ENCODE measurements at places on chromosomes 4 and X.

DNA sequence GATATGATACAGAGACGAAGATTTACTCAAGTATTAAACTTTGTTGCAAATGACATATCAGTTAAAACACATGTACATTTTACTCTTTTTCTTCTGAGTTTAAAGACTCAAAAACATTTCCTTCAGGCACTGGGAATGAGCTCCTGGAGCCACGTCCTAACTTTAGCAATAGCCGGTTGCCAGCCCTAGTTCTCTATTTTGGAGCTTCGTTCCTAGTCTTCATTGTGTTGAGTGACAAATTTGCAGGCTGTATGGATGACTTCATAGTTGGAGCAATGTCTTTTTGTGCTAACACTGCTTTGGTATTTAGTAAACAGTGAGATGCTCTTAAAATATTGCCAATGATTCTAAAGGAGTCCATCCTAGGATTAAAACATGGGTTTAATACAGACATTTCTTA, 190.9 kb downstream of the FAT4 start:
- no peak for DNase-seq

DNA sequence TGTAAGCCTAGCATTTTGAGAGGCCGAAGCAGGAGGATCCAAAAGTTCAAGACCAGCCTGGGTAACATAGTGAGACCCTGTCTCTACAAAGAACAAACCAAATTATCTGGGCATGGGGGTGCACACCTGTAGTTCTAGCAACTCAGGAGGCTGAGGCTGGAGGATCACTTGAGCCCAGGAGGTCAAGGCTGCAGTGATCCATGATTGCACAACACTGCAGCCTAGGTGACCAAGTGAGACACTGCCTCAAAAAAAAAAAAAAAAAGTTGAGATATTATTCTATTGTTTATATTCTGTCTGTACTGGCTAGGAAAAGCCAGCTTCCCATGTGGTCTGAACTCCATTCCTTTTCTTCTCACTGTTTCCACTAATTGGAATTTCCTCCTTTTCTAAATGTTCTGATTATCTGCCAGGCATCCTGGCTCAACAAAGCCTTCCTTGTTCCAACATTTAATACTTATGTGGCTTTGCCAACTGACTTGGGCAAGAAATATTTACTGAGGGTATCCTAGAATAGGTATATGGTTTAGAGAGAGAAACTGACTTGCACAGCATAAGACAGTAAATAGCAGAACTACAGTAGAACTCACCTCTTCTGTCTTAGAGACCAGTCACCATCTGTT, 175.2 kb upstream of the ADAMTS3 start:
- no peak for DNase-seq

GRCh38 chr4:150231107-150231770, 153.0 kb downstream of the DCLK2 start:
- no peak for DNase-seq

GRCh38 chr4:170090352-170091052, 746 bp upstream of the AADAT start:
- DNase-seq: no peak

- no peak for DNase-seq
Measured at GRCh38 chr4:80266253-80266901, at the start of gene FGF5. TSS of gene FGF5 (plus strand) at chr4:80266664. CDS start at chr4:80266825, 161 bp downstream.

DNA sequence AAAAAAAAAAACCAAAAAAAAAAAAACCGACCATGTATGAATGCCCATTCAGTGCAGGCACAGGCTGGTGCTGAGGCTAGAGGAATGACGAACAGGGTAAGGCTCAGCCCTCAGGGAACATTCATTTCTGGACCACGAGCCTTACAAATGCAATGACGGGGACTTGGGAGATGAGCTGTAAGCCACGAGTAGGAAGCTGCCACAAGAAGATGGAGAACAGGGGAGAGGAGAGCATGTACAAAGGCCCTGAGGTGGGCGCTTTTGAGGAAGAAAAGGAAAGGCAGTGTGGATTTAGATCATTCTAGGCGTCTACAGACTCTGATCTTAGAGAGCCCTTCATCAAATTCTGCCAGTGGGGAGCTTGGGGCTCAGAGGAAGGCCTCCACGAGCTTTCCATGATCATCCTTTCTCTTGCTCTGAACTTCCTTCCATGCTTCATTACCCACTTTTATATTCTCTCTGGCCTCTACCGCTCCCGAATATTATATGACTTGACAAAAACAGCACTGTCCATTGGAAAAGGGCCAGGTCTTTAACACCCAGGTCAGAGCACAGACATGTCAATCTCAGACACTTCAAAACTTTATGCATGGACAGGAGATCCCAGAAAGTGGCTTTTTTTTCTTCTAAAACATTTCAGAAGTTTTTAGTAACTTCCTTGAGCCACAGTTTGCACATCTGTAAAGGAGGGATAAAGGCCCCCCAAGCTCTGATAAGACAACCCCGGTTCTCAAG, 3.3 kb upstream of the ZNF518B start:
- no peak for DNase-seq

DNA sequence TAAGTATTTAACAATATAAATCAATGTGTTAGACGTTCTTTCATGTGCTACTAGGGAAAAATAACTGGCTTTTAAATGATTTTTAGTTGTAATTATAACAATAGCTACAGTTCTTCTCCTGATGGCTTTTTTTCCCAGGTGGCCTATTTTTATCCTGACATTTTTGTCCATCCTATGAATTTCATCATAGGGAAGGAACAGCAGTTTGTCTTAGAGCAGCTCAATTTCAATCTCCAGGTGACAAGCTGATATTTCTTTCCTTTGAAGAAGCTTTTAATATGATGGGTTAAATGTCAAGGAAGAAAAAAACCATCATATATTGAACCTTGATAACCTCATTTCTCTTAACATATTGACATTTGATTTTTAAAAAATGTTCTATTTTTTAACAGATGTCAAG, 163.0 kb upstream of the AGA start:
- DNase-seq: no peak

- no peak for DNase-seq
Measured at GRCh38 chr4:48899432-48899749, 7.2 kb downstream of the OCIAD2 start.

DNA sequence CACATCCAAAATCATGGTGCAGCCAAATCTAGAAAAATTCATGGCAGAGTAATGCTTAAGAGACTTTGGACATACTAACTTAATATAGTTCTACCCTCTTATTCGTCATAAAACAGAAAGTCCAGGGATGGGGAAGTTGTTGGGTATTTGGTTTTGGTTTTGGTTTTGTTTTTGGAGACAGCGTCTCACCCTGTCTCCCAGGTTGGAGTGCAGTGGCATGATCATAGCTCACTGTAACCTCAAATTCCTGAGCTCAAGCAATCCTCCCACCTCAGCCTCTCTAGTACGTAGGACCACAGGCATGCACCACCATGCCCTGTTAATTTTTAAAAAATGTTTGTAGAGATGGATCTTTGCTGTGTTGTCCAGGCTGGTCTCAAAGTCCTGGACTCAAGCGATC, 271.8 kb upstream of the TENM3 start:
- DNase-seq: no peak

- DNase-seq: no peak
Measured at GRCh38 chrX:50495616-50496015, 25.0 kb upstream of the DGKK start.

DNA sequence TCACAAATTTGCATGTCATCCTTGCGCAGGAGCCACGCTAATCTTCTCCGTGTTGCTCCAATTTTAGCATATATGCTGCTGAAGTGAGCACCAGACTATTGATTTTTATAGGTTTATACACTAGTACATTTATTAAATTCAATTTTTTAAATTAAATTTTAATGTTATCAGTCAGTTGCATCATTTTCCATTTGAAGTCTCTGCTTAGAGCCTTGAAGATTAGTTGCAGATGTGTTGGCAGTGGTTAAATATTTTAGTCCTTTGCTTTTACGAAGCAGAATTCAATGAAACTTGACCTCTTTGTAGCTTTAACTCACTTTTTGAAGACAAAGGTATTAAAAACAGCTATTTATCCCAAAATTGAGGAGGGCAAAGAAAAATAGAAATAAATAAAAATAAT, 16.5 kb downstream of the TRAPPC11 start:
- DNase-seq: no peak

DNA sequence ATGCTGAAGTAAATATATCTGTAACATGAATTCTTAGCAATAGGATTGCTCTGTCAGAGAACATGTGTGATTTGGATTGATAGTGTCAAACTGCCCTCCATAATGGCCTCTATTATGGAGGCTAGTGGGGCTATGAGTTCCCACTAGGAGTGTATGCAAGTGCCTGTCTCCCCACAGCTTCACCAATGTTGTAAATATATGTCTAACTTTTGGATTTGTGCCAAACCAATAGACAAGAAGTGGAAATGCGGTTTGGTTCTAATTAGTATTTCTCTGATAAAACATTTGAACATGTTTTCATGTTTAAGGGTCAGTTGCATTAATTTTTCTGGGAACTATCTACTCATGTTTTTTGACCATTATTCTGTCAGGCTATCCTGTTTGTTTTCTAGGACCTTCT, 28.1 kb downstream of the GPAT3 start:
- no peak for DNase-seq

- no peak for DNase-seq
Measured at GRCh38 chr4:15894393-15894792, 44.1 kb downstream of the FGFBP1 start.

DNA sequence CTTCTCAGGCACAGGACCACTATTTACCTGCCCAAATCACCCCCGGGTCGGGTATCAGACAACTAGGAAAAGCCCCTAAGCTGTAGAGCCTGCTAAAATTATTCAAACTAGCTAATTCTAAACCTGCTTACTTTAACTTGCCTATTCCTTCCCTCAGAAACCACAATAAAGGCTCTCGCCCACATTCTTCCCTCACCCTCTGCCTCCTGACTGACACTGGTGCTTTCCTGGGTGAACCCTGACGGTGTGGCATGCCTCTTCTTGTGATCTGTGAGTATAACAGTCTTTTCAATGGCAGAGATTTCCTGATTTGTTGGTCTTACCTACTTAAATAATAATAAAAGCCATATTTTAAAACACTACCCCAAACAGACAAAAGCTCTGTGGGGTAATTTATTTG, 242.1 kb upstream of the ZCCHC13 start:
- no peak for DNase-seq

DNA sequence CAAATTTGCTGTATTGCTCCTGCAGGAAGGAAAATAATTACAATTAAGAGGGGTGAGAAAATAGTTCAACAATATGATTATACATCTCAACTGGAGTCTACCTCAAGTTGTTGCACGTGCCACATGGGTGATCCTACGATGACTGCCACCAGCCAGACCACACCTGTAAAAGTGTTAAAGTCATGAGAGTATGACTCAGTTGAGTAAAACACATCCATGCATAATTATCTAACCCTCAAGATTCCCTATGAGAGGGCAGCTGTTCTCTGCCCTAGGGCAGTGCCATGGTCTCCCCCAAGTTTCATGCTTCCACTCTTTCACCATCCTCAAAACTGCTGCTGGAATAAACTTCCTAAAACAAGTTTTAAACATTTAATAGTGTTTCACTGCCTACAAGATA, 44.1 kb downstream of the QRFPR start:
- DNase-seq: no peak

- DNase-seq: no peak
Measured at GRCh38 chr4:5052726-5053425, 1.6 kb downstream of the STK32B start.

- DNase-seq: no peak
Measured at GRCh38 chrX:144715337-144715736, 532.0 kb upstream of the SPANXN1 start.

DNA sequence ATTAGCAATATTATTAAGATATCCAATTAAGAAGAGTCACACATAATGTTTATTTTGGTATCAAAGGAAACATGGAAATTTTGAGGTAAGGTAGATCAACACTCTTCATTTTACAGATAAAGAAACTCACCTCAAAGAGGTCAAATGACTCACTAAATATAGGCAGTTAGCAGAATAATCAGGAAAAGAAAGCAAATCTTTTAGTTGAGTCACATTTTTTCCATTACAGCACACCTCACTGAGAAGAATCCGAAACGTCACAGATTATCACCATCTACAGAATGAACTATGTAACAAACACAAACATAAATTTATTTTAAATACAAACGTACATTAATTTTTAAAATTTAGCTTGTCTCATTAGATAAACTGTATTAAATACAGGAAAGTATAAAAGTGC, 70.1 kb downstream of the TMEM47 start:
- DNase-seq: no peak

- DNase-seq: no peak
Measured at GRCh38 chr4:100889401-100889800, 371.6 kb upstream of the EMCN start.

- no peak for DNase-seq
Measured at GRCh38 chr4:77671051-77671450, 65.4 kb downstream of the CXCL13 start.

GRCh38 chr4:100906973-100907372, 389.2 kb upstream of the EMCN start:
- no peak for DNase-seq

DNA sequence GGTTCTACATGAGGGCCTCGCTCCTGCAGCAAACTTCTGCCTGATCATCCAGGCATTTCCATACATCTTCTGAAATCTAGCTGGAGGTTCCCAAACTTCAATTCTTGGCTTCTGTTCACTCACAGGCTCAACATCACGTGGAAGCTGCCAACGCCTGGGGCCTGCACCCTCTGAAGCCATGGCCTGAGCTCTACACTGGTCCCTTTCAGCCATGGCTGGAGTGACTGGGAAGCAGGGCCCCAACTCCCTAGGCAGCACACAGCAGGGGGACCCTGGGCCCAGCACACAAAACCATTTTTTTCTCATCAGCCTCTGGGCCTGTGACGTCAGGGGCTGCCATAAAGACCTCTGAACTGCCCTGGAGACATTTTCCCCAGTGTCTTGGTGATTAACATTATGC, 542.7 kb downstream of the TLL1 start:
- DNase-seq: no peak

DNA sequence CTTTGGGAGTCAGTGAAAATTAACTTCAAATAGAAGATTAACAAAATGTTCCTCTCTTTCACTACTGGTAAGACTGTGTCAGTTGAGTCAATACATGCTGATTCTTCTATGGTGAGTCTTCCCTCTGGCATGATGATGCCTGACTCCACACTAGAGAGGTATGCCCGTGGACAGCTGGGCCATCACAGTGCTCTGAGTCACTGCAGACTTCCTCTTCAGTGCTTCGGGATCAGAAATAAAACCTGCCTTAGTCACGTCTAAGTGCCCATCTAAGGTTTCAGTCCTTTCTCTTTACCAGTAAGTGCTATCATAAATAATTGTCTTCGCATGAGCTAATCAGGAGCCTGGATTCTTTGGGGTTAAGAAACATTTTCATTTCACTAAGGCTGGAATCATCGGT, 1.6 kb upstream of the ASB5 start:
- no peak for DNase-seq

GRCh38 chrX:37817579-37817978, 29.8 kb downstream of the DYNLT3 start:
- DNase-seq: no peak

DNA sequence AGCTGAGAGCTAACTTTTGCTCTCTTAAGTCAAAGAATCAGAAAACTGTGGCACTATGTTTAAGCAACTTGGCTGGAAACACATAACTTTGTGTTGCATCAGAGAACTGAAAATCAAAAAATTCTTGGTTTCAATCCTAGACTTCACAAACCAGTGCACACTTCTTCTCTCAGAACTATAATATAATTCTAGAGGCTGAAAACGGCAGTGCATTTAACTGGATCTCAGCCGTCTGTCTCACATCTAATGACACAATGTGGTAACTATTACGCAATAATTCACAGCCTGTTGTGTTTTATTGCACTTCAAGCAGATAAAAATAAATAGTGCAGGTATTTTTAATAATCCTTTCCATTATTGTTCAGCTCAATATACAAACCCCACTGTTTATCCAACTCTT, 260.6 kb upstream of the DIAPH2 start:
- DNase-seq: no peak

All from CD4-positive, alpha-beta T cell (primary cell).